ENCODE measurements at places on chromosomes 3 and 15.

- no peak for DNase-seq
These were observed 121.0 kb upstream of the CDIN1 start for GRCh38 chr15:36458411-36458810.

DNA sequence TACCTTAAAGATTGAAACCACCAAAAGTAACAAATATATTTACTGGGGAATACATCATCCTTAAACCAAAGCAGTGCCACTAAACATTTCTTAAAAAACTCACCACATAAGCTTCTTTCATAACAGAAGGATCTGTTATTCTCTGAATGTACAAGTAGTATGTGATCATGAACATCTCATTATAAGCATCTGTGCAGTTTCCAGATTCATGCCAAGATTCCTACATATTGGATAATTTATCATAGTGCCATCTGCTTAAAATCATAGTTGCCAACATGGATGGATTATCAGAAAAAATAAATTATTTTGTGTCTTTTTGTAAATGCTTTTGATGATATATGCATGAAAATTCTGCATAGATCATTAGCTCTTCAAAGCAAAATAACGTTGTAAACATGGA lies 21.8 kb upstream of the BCHE start:
- DNase-seq: no peak

GRCh38 chr15:91311986-91312385 lies 211.9 kb downstream of the SV2B start:
- DNase-seq: no peak

DNA sequence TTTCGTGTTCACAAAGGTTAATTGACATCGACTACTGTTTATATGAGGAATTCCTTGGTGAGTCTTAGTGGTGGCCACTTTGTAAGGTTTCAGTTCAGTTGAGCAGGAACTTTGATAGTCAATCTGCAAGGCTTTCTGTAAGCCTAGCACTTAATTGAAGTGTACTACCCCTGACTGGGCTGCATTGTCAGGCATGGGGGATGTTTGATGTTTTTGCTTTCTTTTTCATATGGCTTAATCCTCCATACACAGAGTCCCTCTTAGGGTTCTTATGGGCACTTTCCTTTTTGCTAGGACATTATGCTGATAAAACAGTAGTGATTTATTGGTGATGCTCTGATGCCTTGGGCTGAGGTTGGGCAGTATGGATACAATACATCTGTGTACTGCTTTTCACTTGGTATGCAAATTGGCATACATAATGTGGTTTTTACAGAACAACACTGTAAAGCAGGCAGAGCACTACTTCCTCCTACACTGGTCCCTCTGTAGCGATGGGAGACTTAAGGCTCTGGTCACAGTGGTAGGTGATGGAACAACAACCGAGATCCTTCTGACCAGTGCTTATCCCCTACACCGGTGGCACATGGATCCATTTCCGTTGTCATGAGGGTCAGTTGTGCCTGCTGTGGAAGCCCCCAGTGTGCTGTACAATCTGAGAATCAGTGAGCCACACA lies 261.0 kb downstream of the MFSD1 start:
- no peak for DNase-seq

GRCh38 chr15:74790080-74790916 lies 8.4 kb downstream of the CSK start:
- DNase-seq: no peak
